ENCODE measurements at places on chromosomes 7 and 10. TPM values are rescaled to one million over a fixed set of nuclear protein-coding genes. Genes with fewer than 3 reads are reported as not detected.
A peak's percentile ranks its signal among the peaks of the same experiment; 100 is the strongest.

DNA sequence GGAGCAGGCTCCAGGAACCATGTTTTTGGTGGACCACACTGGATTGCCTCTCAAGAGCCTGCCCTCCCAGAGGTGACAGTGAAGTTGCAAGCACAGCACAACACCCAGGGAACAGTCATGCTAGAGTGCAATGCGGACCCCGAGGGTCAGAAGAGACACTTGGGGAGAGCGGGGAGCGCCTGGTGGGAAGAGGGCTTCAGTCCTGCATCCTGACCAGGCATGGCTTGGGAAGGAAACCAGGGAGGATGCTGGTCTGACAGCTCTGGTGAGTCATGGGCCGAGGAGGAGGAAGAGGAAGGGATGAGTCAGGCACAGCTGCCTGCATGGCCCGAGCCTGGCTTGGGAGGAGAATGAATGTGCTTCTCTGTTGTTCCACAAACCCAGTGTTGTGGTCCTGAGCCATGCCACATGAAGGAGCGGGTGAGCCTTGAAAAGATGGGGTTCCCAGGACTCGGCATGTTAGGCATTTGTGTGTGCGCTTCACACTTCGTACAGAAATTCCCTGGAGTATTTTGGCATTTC is 29.5 kb upstream of the ANKRD2 start:
- DNase-seq = peak; percentile 66

- no peak for DNase-seq
These were observed 72.7 kb upstream of the PRKG1 start for GRCh38 chr10:51001587-51001986.

- DNase-seq = no peak
These were observed 94.7 kb downstream of the RNF133 start for GRCh38 chr7:122604251-122604650.

- DNase-seq = no peak
These were observed 2.4 kb downstream of the TLL2 start for GRCh38 chr10:96511044-96511945.

GRCh38 chr10:79320820-79321493 is 26.3 kb upstream of the PPIF start:
- DNase-seq = no peak

The GIMAP7 gene
- 24.2 TPM for total RNA-seq
